ENCODE measurements at places on chromosomes 2 and 18. TPM values are rescaled to one million over a fixed set of nuclear protein-coding genes. Genes with fewer than 3 reads are reported as not detected.

DNA sequence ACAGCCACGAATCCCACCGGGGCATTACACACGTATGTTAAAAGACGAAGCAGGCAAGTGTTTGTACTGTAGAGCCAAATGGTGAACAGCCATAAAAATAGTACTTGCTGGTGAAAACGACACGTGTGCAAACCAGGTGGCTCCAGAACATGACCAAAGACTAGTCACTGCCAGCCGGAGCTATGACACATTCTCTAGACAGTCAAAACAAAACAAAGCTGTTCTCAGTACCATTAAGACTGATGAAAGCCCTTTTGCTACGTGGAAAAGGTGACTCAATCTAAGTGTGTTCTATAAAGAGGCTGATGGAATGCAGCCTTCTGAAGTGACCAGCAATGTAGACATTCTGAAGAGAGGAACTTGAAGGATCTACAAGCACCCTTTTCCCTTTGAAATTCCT lies 367.7 kb upstream of the NETO1 start:
- DNase-seq, result no peak
- H3K27ac ChIP-seq, result no peak overlapping the region
- no peak overlapping the region for H3K4me3 ChIP-seq
- no peaks in the 10 kb centered on the region for H3K4me1 ChIP-seq

GRCh38 chr2:3895021-3895420 lies 191.6 kb downstream of the DCDC2C start:
- H3K4me1 ChIP-seq, result no peaks in the 10 kb centered on the region
- no peaks in the 10 kb centered on the region for H3K36me3 ChIP-seq
- H3K27ac ChIP-seq, result no peak overlapping the region
- H3K27me3 ChIP-seq, result no peaks in the 10 kb centered on the region
- DNase-seq, result no peak

DNA sequence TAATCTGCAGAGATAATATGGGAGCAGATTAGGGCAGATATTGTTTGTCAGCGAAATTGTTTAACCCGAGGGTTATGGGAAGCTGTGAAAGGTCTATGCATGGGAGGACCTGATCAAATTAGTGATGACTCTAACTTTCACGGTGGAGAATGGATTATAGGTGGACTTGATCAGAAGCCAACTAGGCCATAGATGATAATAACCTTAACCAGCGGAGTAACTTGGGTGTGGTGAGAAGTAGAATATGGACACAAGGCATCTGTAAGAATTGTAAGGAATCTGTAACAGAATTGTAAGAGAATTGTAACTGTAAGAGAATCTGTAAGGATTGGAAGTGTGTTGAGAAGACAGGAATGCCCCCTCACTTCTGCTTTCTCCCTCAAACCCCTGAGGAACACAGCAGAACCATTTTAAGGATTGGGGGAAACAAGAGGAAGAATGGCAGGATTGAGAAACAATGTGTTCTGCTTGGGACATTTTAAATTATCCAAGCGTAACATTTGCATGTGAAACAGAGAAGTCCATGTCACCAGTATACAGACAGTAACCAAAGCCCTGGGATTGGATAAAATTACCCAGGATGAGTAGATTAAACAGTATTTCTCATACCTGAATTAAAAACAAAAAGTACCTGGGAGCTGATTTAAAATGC lies 14.9 kb upstream of the SLC39A10 start:
- peaks cover 3% of the 10 kb centered on the region for H3K4me1 ChIP-seq
- no peak overlapping the region for H3K27ac ChIP-seq
- H3K36me3 ChIP-seq, result no peaks in the 10 kb centered on the region
- no peaks in the 10 kb centered on the region for H3K27me3 ChIP-seq

- no peak overlapping the region for H3K27ac ChIP-seq
- H3K27me3 ChIP-seq, result no peaks in the 10 kb centered on the region
- no peak overlapping the region for H3K4me3 ChIP-seq
- H3K4me1 ChIP-seq, result peaks cover 69% of the 10 kb centered on the region
- no peak for DNase-seq
Measured at GRCh38 chr2:109131777-109132176, 2.8 kb downstream of the SH3RF3 start.

DNA sequence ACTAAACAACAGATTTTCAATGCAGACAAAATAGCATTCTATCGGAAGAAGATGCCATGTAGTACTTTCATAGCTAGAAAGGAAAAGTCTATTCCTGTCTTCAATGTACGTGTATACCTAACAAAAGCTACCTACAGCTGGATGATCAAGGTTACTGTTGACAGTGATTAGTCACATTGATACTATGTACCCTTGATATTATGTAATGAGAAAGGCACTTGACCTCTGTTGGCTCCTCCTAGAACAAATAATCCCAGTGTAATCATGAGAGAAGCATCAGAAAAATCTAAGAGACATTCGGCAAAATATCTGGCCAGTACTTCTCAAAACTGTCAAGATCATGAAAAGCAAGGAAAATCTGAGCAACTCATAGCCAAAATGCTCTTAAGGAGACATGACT lies 44.4 kb upstream of the LRRTM4 start:
- no peak overlapping the region for H3K27ac ChIP-seq
- no peaks in the 10 kb centered on the region for H3K27me3 ChIP-seq
- no peak overlapping the region for H3K4me3 ChIP-seq
- no peaks in the 10 kb centered on the region for H3K36me3 ChIP-seq
- DNase-seq, result no peak
- no peaks in the 10 kb centered on the region for H3K4me1 ChIP-seq

DNA sequence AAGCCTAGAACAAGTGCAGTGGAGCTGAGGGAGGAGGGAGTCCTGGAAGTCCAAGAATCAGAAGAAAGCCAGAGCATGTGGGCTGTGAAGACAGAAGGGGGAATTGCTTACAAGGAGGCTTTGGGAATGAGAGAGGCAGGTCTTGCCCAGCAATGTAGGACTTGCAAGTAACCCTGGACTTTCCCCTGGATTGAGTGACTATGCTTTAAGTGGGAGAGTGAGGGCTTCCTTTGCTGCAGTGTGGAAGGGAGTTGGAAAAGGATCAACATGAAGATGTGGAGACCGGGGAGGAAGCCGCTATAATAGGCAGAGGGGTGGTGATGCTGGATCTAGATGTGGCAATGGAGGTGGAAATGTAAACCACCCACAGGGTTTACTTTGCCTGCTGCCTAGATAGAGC lies 13.8 kb upstream of the SCYGR1 start:
- peak overlapping the region; percentile 61 for H3K27ac ChIP-seq
- peaks cover 24% of the 10 kb centered on the region for H3K4me1 ChIP-seq
- H3K36me3 ChIP-seq, result no peaks in the 10 kb centered on the region
- DNase-seq, result no peak

GRCh38 chr2:88838165-88838635 lies 146.7 kb downstream of the RPIA start:
- no peaks in the 10 kb centered on the region for H3K4me1 ChIP-seq
- H3K36me3 ChIP-seq, result no peaks in the 10 kb centered on the region
- H3K27me3 ChIP-seq, result no peaks in the 10 kb centered on the region
- H3K27ac ChIP-seq, result peak overlapping the region; percentile 85
- H3K4me3 ChIP-seq, result no peak overlapping the region

GRCh38 chr2:78992807-78993517 lies 32.5 kb upstream of the REG3G start:
- H3K4me1 ChIP-seq, result no peaks in the 10 kb centered on the region
- no peak overlapping the region for H3K27ac ChIP-seq
- no peaks in the 10 kb centered on the region for H3K36me3 ChIP-seq

- H3K4me1 ChIP-seq, result no peaks in the 10 kb centered on the region
- H3K27ac ChIP-seq, result no peak overlapping the region
- no peaks in the 10 kb centered on the region for H3K36me3 ChIP-seq
Measured at GRCh38 chr2:48709096-48710034, 46.2 kb downstream of the LHCGR start.

DNA sequence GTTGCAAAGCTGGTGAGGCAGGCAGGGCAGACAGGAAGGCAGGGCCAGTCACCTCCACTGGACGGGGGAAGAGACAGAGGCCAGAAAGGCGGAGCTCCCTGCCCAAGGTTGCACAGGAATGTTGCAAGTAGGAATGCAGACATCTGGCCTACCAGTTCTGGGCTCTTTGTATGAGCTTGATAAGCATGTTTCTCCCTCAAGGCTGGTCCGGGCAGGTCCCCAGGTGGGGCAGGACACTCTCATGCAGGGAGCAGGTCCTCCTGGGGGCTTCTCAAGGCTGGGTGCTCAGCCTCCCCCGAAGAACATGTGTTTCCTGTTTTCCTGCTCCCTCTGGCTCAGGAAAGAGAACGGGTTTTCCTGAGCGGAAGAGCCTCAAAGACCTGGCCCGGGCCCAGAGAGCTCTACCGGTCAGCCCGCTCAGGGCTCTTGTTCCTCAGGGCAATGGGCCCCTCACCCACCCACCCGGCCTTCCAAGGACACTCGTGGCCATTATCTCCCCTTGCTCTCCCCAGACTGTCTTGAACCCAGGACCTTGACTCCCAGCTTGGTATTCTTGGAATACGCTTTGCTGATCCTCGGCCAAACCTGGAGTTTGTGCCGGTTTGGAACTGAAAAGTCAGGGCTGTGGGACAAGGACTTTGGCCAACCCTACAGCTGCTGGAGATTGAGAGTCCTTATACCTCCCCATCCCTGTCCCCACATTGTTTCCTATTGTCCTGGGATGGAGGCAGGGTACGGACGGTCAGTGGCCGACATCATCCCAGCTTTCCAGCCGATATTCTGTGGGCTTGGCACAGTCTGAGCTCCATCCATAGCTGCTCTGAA lies 87.7 kb upstream of the HAAO start:
- H3K27ac ChIP-seq, result no peak overlapping the region
- H3K4me3 ChIP-seq, result no peak overlapping the region
- peaks cover 17% of the 10 kb centered on the region for H3K4me1 ChIP-seq
- no peaks in the 10 kb centered on the region for H3K27me3 ChIP-seq
- no peaks in the 10 kb centered on the region for H3K36me3 ChIP-seq

GRCh38 chr2:128196471-128196931 lies 105.5 kb downstream of the UGGT1 start:
- H3K27me3 ChIP-seq, result no peaks in the 10 kb centered on the region
- DNase-seq, result no peak
- H3K4me1 ChIP-seq, result peaks cover 30% of the 10 kb centered on the region
- peak overlapping the region; percentile 8 for H3K4me3 ChIP-seq
- H3K27ac ChIP-seq, result peak overlapping the region; percentile 73

GRCh38 chr2:224925810-224926100 lies 116.5 kb downstream of the DOCK10 start:
- no peak overlapping the region for H3K4me3 ChIP-seq
- no peak for DNase-seq
- H3K27ac ChIP-seq, result peak overlapping the region; percentile 96

DNA sequence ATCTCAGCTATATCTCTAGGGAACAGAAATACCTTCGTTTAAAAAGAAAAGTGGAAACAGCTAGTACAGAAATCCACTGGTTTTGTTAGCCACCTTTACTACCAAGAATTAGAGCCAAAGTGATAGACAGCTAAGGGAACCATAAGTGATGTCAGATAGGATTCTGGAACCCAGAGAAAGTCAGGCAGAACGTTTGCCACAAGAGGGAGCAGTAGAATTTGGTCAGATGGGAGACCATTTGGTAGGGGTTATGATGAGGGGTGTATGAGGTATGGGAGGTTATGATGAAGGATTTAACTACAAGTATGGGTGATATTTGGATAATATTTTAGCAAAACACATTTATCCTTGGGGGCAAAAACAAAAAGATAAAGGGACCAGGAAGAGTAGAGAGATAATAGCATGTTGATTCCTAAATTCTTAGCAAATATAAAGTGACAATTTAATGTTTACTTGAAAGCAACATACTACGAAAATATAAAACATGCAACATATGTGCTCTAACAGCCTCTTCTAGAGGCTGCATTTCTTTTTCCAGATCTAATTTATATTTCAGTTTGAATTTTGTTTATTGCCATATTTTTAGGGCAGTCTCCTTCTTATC lies 3.3 kb downstream of the SLC8A1 start:
- no peak overlapping the region for H3K27ac ChIP-seq
- peaks cover 18% of the 10 kb centered on the region for H3K27me3 ChIP-seq
- peaks cover 24% of the 10 kb centered on the region for H3K4me1 ChIP-seq
- no peak for DNase-seq
- no peaks in the 10 kb centered on the region for H3K36me3 ChIP-seq

- no peaks in the 10 kb centered on the region for H3K27me3 ChIP-seq
- H3K36me3 ChIP-seq, result no peaks in the 10 kb centered on the region
- H3K27ac ChIP-seq, result no peak overlapping the region
- no peak for DNase-seq
Measured at GRCh38 chr2:241855245-241855887, 3.3 kb downstream of the PDCD1 start.

- H3K27ac ChIP-seq, result no peak overlapping the region
- peaks cover 7% of the 10 kb centered on the region for H3K27me3 ChIP-seq
- DNase-seq, result no peak
- no peak overlapping the region for H3K4me3 ChIP-seq
Measured at GRCh38 chr2:104952976-104953375, 84.9 kb upstream of the MRPS9 start.

DNA sequence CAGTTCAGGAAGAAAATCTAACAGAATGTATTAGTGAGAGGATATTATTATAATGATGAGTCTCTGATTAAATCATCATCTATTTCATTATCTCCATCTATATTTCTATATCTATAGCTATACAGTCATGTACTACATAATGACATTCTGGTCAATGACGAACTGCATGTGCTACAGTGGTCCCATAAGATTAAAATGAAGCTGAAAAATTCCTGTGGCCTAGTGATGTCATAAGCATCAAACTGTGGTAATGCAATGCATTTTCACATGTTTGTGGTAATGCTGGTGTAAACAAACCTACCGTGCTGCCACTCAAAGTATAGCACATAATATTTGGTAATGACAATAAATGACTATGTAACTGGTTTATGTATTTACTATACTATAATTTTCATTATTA lies 1127.9 kb upstream of the CHAC2 start:
- H3K27ac ChIP-seq, result no peak overlapping the region
- no peak for DNase-seq
- H3K4me3 ChIP-seq, result no peak overlapping the region
- no peaks in the 10 kb centered on the region for H3K27me3 ChIP-seq
- no peaks in the 10 kb centered on the region for H3K4me1 ChIP-seq
- H3K36me3 ChIP-seq, result no peaks in the 10 kb centered on the region

CYTIP gene
- polyA plus RNA-seq, result 155 TPM

DIPK1C gene
- polyA plus RNA-seq, result not detected

CCL20 gene
- polyA plus RNA-seq, result not detected

SLC4A1AP gene
- 27.6 TPM for polyA plus RNA-seq

MC5R gene
- polyA plus RNA-seq, result not detected

SERPINB13 gene
- polyA plus RNA-seq, result not detected

SERPINB5 gene
- polyA plus RNA-seq, result not detected

HOXD10 gene
- polyA plus RNA-seq, result not detected

SPR gene
- polyA plus RNA-seq, result 1.8 TPM

CRYGD gene
- polyA plus RNA-seq, result not detected

ABCB11 gene
- polyA plus RNA-seq, result not detected

RUFY4 gene
- polyA plus RNA-seq, result not detected

EPB41L5 gene
- 4.4 TPM for polyA plus RNA-seq

RAX gene
- not detected for polyA plus RNA-seq

KIAA2012 gene
- not detected for polyA plus RNA-seq

CIDEA gene
- not detected for polyA plus RNA-seq

STAT4 gene
- 73.7 TPM for polyA plus RNA-seq

GGCX gene
- 10.4 TPM for polyA plus RNA-seq
